ENCODE measurements at places on chromosomes 4 and X. TPM values are rescaled to one million over a fixed set of nuclear protein-coding genes. Genes with fewer than 3 reads are reported as not detected.

DNA sequence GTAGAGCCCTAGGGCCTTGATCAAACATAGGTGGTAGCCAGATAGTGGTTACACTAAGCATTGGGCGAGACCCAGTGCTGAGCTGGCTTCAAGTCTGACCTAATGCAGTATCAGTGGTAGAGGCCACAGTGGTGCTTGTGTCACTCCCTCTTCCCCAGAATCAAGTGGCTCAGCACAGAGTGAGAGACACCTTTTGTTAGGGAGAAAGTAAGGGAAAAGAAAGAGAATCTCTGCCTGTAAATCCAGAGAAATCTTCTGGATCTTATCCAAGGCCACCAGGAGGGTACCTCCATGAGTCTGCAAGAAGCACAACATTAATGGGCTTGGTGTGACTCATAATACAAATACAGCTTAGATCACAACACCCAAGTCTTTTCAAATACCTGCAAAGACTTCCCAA lies 117.7 kb upstream of the SLC6A14 start:
- H3K36me3 ChIP-seq: no peaks in the 10 kb centered on the region
- H3K27me3 ChIP-seq: no peaks in the 10 kb centered on the region
- no peak overlapping the region for H3K4me3 ChIP-seq
- no peak for DNase-seq
- H3K4me1 ChIP-seq: no peaks in the 10 kb centered on the region
- no peak overlapping the region for H3K27ac ChIP-seq

The ADH1B gene
- not detected for total RNA-seq

- no peaks in the 10 kb centered on the region for H3K27me3 ChIP-seq
- no peaks in the 10 kb centered on the region for H3K36me3 ChIP-seq
- H3K4me1 ChIP-seq: no peaks in the 10 kb centered on the region
- H3K4me3 ChIP-seq: no peak overlapping the region
- no peak overlapping the region for H3K27ac ChIP-seq
Observed at GRCh38 chr4:125368671-125369081, 53.9 kb downstream of the FAT4 start.

DNA sequence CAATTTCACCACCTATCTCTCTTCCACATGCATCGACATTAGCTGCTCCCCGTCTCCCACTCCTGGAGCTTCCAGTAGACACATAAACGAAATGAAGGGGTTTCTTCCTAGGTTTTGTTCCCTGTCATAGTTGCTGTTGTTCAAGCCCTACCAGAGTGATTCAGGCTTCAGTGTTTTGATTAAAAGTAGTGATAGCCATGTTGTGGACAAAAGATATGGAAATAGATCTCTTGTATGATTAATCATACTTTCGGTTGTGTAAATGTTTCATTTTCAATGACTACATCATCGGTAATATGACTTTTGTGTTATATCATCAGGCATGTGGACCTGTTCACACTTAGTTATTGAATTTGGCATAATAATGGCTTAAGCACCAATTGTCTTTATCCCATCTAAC lies 96.5 kb upstream of the KLF3 start:
- no peak overlapping the region for H3K4me3 ChIP-seq
- H3K27me3 ChIP-seq: peaks cover 26% of the 10 kb centered on the region
- no peak for DNase-seq
- no peaks in the 10 kb centered on the region for H3K36me3 ChIP-seq
- H3K27ac ChIP-seq: no peak overlapping the region

DNA sequence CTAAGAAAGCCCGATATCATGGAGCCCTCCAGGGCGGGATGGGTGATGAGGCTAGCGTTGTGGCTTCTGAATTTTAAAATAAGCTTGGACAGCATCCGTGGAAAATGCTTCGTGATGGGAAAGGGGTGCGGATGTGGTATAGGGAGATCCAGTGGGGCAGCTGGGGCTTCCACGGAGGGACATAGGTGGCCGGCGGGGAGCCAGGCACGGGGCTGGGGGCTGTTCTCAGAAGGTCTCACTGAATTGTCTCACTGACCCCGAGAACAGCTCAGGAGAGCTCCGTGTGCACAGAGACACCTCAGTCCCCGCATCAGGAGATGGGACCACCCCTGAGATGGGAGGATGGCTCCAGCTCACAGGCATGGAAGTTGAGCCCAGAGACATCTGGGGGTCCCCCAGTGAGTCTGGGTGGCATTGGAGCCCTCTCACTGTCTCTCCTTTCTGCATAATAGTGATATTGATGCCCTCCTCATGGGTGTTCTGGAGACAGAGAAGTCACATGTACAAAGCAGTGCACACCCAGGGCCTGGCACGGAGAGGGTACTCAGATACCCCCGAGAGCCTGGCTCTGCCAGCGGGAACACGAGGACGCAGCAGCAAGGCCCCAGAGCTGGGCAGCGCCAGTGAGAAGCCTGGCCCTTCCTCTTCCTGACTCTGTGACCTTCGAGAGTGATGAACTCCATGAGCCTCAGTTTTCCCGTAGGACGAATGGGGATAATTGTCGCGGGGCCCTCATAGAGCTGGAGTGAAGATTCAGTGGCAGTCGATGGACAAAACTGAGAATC lies 70.6 kb upstream of the PSAPL1 start:
- peaks cover 16% of the 10 kb centered on the region for H3K27me3 ChIP-seq
- no peak for DNase-seq
- peaks cover 2% of the 10 kb centered on the region for H3K4me1 ChIP-seq

- no peak for DNase-seq
- H3K27me3 ChIP-seq: no peaks in the 10 kb centered on the region
- H3K4me3 ChIP-seq: no peak overlapping the region
- H3K27ac ChIP-seq: no peak overlapping the region
- no peaks in the 10 kb centered on the region for H3K36me3 ChIP-seq
- no peaks in the 10 kb centered on the region for H3K4me1 ChIP-seq
Observed at GRCh38 chrX:46554942-46555341, 9.7 kb upstream of the ZNF674 start.

The TCEAL6 gene
- not detected for total RNA-seq

GRCh38 chr4:5206016-5206790 lies 154.9 kb downstream of the STK32B start:
- DNase-seq: no peak
- H3K4me1 ChIP-seq: no peaks in the 10 kb centered on the region
- no peaks in the 10 kb centered on the region for H3K27me3 ChIP-seq
- no peaks in the 10 kb centered on the region for H3K36me3 ChIP-seq
- no peak overlapping the region for H3K27ac ChIP-seq
- H3K4me3 ChIP-seq: no peak overlapping the region

DNA sequence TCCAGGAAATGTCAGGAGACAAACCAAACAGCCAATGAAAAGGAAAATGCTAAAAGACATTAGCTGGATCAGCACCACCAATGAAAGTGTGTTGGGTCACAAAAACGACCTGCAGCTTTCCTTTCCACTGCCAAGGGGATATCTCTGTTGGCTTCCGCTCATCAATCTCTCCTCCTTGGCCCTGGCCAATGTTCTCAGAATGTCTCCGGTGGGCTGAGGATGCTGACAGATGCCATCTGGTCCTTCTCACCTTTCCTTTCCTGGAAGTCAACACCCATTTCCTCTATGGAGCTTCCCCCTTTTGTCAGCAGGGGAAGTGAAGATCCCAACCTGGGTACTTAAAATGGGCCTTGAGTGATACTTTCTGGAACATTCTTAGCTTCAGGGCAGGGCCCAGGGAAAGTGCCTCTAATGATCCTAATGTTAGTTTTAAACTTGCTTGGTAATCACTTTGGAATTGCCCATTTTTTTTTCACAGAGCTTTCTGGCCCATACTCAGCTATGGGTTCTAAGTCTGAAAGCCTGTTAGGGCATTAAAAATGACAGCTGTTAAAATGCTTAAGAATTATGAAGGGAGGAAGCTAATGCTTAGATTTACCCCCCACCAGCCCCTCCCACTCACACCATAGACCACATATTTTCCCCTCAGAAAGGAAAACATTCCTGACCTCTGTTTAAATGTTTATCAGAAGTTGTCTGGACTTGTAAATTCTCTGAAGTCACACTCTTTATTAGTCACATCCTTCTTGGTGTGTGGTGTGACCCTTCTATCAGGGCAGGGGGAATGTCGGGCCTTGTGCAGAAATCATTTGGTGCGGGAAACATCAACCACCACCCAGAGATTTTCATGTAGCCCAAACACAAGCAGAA lies 29.2 kb downstream of the IGFBP7 start:
- no peaks in the 10 kb centered on the region for H3K36me3 ChIP-seq
- no peak overlapping the region for H3K27ac ChIP-seq
- no peaks in the 10 kb centered on the region for H3K4me1 ChIP-seq
- DNase-seq: no peak
- peaks cover 12% of the 10 kb centered on the region for H3K27me3 ChIP-seq

The IDS gene
- 114 TPM for total RNA-seq

DNA sequence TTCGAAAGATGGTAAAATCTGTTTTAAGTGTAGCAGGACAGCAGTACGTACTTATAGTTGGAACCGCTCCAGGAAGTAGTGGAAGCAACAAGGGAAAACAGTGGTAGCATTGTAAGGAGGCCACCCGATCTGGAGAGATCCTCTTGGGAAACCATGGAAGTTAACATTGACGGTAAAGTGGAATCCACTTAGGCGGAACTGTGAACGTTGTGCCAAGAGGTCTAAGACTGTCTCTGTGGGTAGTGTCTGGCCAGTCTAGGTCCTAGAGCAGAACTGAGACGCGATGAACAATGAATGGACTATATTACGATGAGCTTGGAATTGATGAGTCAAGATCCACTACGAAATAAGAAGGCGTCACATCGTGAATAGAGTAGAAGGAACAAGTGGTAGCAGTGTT lies 124.0 kb downstream of the TENM3 start:
- DNase-seq: no peak
- H3K27ac ChIP-seq: no peak overlapping the region

DNA sequence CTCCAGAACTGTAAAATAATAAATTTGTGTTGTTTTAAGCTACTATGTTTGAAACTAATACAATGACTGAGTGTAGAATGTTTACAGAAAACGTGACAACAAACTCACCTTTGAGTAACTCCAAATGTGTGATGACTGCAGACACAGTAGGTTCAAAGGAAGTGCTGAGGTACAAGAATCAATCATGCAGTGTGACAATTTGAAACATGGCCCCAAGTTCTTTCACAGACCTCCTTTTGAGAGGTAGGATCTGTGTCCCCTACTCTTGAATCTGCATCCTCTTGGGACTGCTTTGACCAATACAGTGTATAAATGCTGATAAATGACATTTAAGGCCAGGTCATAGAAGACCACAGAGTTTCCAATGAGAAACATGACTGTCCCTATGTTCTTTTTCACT lies 667.7 kb upstream of the DIPK2B start:
- H3K27me3 ChIP-seq: no peaks in the 10 kb centered on the region
- H3K27ac ChIP-seq: no peak overlapping the region
- peaks cover 2% of the 10 kb centered on the region for H3K36me3 ChIP-seq
- DNase-seq: no peak
- H3K4me1 ChIP-seq: peaks cover 6% of the 10 kb centered on the region

- H3K36me3 ChIP-seq: peaks cover 24% of the 10 kb centered on the region
- H3K27me3 ChIP-seq: no peaks in the 10 kb centered on the region
- no peak overlapping the region for H3K4me3 ChIP-seq
- DNase-seq: no peak
- H3K4me1 ChIP-seq: no peaks in the 10 kb centered on the region
- H3K27ac ChIP-seq: no peak overlapping the region
Observed at GRCh38 chrX:2351999-2352995, 148.5 kb downstream of the DHRSX start.

DNA sequence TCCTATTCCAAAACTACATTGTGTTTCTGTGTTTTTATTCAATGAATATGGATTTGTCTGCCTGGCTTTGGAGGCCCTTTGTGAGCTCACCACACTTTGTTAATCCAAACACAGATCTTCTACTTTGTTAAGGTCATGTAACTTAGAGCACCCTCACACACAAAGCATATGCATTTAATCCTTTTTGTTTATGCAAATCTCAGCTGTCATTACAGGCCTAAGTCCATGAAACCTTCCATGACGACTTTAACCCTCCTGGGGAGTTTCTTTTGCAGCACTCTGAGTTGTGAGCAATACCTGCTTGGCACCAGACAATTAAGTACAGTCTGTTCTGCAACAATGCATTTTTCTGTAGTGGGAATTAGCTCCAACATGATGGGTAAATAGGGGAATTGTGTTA lies 14.9 kb downstream of the CCSER1 start:
- no peak for DNase-seq
- H3K27me3 ChIP-seq: no peaks in the 10 kb centered on the region
- no peak overlapping the region for H3K4me3 ChIP-seq
- H3K4me1 ChIP-seq: no peaks in the 10 kb centered on the region

GRCh38 chr4:90799895-90800294 lies 672.7 kb downstream of the CCSER1 start:
- H3K27me3 ChIP-seq: no peaks in the 10 kb centered on the region
- H3K27ac ChIP-seq: no peak overlapping the region
- H3K4me3 ChIP-seq: no peak overlapping the region
- H3K36me3 ChIP-seq: no peaks in the 10 kb centered on the region

DNA sequence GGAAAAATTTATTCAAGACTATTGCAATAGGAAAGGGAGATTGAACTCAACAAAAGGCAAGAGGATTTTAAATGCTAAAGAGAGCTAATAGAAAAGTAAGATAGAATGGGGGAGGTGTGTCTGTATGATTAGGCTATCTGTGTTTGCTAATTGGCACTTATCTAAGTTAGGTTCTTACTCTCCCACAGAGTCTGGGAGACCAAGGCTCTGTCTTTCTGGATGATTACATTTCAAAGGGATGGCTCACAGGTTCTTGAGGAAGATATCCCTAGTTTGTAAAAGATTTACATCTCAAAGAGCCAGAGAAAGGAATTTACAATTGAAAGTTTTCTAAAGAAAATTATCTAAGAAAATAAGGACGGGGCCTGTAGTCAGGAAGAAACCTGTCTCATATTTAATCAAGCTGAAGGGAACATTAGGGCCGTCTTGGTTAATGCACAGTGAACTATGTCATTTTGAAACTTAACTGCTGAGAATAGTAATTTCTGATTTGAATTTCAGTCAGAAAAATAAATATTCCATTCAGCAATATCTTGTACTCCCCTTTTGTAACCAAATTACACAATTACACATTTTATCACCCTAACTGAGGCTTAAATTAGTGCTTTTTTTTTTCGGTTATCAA lies 75.8 kb downstream of the MAGEB10 start:
- H3K27me3 ChIP-seq: no peaks in the 10 kb centered on the region
- H3K4me1 ChIP-seq: no peaks in the 10 kb centered on the region
- no peak for DNase-seq
- no peaks in the 10 kb centered on the region for H3K36me3 ChIP-seq
- H3K4me3 ChIP-seq: no peak overlapping the region

All from activated CD4-positive, alpha-beta memory T cell treated with anti-CD3 and anti-CD28 coated beads, Interleukin-2, amount 10 ng/mL, durations not matched to agents 7 days and 5 days (primary cell).